ENCODE measurements at places on chromosomes 2 and 18.

DNA sequence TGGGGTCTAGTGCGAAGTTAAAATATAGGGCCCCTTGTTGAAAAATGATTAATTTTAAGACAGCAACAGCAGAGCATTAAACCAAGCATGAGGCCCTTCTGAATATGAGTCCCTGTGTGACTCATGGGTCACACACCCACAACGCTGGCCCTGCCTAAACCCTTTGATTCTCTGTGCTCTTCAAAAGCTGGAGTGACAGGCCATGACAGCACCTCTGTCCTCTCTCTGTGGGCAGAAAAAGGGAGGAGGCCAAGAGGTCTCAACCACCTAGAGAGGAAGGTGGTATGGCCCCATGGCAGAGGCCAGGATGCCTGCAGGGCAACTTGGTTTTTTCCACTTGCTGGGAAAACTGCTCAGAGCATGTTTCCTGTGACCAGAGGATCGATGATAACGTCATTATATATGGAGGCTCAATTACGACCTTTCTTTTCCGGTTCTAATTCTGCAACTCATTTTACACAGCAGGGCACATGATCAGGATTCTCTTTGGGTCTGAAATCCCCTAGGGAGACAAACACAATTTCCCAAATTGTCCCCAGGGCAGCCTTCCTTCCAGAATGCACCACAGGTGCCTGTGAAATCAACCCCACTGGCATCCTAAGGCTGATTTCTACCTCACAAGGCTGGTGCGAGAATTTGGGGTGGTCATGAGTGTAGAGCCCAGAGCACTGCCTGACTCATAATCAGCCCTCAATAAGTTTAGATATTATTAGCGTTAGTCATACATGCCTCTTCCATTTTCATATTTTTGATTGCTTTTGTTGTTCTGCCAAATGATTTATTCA is 102.0 kb upstream of the PPP1CB start:
- no peak for DNase-seq

DNA sequence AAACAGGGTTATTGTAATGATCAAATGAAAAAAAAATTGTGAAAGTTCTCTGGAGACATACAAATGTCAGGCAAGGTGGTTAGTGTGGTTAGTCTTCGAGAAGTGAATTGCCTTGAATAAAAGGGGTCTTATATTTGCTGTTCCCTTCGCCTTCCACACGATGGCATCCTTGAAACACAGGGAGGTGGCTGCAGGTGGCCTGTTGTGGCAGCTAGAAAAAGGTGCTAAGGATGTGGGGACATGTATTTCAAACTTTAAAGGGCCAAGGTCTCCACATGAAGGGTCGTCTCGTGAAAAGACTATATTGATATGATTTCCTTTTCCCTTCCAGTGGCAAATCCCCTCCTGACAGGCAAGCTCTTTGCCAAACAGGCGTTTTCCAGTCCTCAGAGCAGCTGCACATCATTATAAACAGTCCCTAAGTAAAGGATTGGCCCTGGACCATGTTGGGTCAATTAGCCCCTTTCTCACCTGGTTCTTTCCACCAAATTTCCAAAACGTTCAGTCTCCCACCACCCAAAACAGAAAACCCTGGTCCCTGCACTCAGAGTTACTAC is 68.5 kb downstream of the COPS8 start:
- DNase-seq = peak; percentile 34

GRCh38 chr2:105910497-105911238 is 166.0 kb downstream of the NCK2 start:
- no peak for DNase-seq

GRCh38 chr2:121471532-121472469 is 58.9 kb upstream of the RNU4ATAC start:
- DNase-seq = no peak

DNA sequence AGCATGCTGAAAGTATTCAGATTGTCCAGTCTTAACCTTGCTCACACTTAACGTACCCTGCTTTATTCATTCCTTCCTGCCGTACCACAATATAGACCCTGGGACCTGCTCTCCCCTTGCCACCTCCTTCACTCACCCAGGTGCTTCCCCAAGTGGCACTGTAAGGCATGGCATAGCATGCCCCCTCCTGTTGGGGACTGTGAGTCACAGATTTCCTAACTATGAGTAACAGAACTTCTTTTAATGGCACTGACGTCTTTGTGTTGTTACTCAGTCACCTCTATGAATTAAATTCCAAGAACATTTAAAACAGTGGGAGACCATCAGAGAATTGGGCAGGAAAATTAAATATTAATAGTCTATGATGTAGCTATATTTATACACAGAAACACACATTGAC is 117.2 kb downstream of the CTNNA2 start:
- no peak for DNase-seq

DNA sequence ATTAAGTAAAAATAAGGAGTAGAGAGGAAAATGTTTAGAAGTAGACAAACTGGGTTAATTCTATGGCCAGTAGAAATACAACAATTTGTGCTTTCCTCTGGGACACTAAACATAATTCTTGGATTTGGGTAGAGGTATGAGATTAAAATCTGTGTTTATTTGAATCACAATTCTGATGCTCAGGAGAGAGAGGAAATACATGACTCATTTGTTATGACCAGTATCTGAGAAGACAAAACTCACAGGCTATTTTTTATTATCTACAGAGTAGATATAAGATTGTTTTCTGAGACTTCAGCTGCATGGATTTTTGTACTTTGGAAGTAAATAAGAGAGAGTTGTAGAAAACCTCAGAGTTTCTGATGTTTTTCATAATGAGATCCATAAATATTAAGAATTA is 315.7 kb upstream of the CWC22 start:
- DNase-seq = no peak

DNA sequence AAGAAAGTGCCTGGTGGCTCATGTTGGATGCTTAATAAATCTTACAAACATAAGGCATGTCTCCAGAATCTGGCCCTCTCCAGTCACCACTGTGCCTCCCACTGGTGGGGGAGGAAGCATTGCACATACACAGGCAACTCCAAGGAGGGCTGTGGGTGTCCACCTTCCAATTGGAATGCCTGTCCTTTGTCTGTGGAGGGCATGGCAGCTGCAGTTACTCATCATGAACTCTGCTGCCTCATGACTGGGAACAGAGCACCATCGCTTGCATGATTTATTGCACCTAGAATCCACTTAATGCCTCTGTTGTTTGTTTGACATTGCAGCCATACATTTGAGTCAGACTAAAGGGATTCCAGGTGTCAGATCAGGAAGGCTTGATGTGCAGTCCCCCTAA is 278.9 kb downstream of the PRKCE start:
- no peak for DNase-seq

DNA sequence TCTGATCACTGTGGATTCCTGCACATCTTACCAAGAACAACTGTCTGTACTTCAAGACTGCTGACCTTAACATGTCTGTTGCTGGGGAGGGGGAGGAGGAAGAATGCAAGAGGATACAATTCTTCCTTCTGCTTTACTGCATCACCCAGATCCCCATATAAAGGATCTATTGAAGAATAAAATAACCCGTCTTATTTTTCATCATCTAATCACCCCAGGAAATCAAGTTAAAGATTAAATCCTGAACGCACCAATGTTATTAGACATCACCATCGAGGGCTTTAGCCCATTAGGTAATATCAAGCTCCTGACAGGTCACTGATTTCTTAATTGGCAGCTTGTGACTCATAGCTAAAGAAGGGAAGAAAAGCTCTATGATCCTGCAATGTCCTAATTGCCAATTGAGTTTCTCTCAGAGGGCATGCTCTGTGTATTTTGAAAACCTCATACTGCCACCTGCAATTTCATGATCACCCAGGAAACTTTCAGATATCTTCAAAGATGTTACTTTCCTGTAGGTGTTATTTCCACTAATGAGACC is 75.4 kb upstream of the KCNE4 start:
- DNase-seq = no peak

Data from stimulated activated CD4-positive, alpha-beta T cell treated with anti-CD3 and anti-CD28 coated beads, Interleukin-2, amount 100 ng/mL, for 4 hours (primary cell).